ENCODE measurements at places on chromosomes 6 and 20.
A peak's percentile ranks its signal among the peaks of the same experiment; 100 is the strongest.

GRCh38 chr6:154766288-154766687 lies 33.1 kb downstream of the SCAF8 start:
- DNase-seq: no peak

- no peak for DNase-seq
Measured at GRCh38 chr6:168216751-168217191, 102.8 kb downstream of the DACT2 start.

DNA sequence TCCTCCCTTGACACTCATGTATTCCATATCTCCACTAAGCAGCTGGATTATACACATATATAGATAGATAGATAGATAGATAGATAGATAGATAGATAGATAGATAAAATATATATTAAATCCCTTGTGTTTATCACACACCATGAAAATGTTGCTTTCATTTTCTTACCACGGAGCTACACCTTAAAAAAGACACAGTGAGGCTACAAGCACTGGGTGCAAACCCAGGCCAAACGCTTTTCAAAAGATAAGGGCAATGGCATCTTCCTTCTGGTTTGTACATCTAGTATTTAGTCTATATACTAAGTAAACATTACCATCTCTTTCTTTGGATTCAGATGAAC lies 377.1 kb downstream of the ESR1 start:
- no peak for DNase-seq

- DNase-seq: no peak
Measured at GRCh38 chr20:20195021-20195705, 142.8 kb downstream of the CFAP61 start.

- no peak for DNase-seq
Measured at GRCh38 chr20:59994697-59995122, 36.5 kb downstream of the CDH26 start.

DNA sequence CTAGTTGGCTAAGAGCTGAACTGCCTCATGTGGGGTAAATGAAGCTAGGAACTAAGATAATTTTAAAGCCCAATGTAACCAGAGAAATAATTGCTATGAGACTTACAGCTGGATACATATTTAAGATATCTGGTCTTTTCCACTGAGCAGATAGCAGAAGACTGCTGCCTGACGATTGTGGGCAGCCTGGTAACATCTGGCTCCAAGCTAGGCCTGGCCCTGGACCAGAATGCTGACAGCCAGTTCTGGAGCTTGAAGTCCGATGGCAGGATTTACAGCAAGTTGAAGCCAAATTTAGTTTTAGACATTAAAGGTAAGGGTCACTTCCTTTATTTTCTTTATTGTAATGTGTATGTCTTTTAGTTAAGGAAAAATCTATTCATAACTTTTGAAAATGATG lies 65.7 kb downstream of the RTN4IP1 start:
- no peak for DNase-seq

DNA sequence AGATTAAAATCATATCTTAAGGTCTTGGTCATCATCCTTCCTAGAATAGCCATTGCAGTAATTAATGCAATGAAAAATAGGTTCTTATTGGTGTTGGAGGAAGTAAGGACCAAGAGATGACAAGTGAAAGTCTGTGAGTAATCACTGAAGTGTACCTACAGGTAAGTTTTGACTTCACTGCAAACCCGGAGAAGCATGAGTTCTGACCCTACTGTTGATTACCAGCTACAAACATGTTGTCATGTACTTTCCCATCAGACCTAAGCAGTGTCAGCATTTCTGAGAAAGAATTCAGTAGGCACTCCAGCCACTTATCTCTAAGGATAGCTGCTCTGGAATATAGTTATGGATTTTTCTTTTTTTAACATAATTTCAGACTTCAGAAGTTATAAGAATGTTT lies 280.9 kb downstream of the ZFAND3 start:
- DNase-seq: no peak

DNA sequence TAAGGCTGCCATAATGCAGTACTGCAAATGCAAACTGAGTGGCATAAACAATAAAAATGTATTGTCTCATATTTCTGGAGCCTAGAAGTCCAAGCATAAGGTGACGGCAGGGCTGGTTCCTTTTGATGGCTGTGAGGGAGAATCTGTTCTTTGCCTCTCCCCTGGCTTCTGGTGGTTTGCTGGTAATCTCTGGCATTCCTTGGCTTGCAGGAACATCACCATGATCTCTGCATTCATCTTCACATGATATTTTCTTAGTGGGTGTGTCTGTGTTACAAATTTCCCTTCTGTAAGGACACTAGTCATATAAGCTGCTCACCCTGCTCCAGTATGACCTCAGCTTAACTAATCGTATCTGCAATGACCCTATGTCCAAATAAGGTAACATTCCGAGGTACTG lies 1104.2 kb upstream of the CITED2 start:
- no peak for DNase-seq

DNA sequence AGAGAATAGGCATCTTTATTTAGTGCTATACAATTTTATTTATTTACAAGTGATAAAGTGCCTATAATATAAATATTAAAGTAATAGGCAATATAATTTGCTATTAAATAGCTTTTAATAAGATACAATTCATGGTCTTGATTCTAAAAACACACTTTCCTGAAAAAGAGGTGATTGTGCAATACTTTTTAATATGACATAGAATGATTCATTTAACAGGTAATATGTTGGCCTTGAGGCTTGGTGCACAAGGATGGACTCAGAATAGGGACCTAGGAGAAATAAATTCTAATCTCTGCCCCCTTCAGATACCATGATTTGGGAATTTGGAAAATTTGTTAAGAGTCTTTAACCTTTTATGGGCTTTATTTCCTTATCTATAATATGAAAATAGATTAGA lies 149.9 kb upstream of the FUT9 start:
- no peak for DNase-seq

- no peak for DNase-seq
Measured at GRCh38 chr6:159904497-159904911, 13.7 kb downstream of the MAS1 start.

- DNase-seq: no peak
Measured at GRCh38 chr20:1396702-1397101, 3.8 kb upstream of the FKBP1A start.

GRCh38 chr6:35635601-35636597 lies 52.8 kb downstream of the FKBP5 start:
- no peak for DNase-seq

- no peak for DNase-seq
Measured at GRCh38 chr6:109457562-109457996, 2.0 kb upstream of the MICAL1 start.

GRCh38 chr6:52049252-52050050 lies 38.0 kb downstream of the PKHD1 start:
- DNase-seq: peak; percentile 18

DNA sequence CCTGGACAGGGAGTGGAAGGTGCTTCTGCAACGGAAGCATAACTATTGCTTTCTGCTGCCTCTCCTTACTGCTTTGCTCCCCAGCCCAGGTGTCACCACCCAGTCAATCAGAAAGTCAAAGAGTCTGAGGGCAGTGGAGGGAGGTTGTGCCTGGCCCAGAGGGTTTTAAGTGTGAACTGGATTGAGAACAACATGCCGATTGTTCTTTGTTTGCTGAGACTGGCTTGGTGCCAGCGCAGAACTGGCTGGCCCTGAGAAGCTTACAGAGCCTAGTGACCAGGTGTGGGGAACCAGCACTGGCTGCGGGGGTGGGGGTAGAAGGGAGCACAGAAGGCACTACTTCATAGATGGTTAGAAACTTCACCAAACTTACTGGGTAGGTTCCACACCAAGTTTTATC lies 31.1 kb upstream of the ENPP4 start:
- DNase-seq: no peak

DNA sequence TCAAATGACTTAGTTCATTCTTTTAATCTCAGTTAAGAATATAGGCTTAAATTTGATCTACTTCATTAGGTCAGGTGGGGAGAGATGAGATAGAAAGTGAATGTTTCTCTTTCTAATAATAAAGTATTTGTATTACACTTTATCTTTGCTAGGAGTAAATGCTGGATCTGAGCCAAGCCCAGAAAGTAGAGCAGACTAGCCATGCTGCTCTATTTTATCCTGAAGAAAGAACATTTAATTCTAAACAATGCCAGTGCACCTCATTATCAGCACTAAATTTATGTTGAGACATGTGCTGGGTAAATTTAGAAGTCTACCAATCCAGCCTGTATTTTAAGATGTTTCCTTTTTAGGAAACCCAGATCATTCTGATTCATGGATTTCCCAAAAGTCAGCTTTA lies 43.5 kb downstream of the AKIRIN2 start:
- no peak for DNase-seq

DNA sequence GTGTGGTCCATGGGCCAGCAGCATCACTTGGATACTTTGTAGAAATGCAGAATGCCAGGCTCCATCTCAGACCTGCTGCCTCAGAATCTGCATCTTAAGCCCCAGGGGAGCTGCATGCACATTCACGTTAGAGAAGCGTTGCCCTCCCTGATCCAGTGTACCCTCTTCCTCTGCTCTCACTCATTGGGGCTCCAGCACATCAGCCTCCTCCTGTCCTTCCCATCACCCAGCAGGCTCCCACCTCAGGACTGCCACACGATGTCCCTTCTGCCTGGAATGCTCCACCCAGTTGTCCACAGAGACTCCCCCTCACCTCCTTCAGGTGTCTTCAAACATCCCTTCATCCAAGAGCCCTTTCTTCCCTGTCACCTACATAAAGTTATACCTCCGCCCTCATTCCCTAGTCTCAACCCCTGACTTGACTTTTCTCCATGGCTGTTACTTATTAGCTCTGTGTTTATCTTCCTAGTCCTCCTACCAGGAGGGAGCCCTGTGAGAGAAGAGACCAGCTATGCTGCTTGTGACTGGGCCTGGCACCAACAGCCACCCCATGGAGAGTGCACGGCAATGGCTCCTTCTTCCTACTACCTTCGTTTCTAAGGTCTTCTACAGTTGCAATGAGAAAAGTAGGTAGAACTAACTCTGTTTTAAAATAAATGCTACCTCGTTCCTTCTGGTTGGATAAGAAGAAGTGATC lies 3.3 kb upstream of the ACSS1 start:
- no peak for DNase-seq

- DNase-seq: no peak
Measured at GRCh38 chr6:21180155-21180554, 413.4 kb upstream of the SOX4 start.

- no peak for DNase-seq
Measured at GRCh38 chr6:118263921-118264486, 284.1 kb upstream of the PLN start.

- DNase-seq: no peak
Measured at GRCh38 chr6:87914637-87915395, 132.8 kb upstream of the SPACA1 start.

DNA sequence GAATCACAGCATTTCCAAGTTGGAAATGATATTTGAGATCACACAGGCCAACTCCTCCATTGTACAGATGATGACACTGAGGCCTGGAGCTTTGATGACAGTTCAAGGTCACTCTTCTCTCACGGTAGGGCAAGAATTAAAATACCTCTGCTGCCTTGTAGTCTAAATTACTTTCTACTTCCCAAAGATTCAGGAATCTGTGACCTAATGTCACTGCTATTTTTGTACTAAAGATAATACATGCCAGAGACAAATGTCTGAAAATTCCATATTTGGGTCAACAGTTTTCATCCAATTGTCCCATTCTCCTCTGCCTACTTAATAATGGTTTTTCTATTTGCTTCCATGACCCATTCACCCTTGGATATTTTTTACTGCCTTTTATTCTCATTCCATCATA lies 160.0 kb downstream of the SOD2 start:
- DNase-seq: no peak

DNA sequence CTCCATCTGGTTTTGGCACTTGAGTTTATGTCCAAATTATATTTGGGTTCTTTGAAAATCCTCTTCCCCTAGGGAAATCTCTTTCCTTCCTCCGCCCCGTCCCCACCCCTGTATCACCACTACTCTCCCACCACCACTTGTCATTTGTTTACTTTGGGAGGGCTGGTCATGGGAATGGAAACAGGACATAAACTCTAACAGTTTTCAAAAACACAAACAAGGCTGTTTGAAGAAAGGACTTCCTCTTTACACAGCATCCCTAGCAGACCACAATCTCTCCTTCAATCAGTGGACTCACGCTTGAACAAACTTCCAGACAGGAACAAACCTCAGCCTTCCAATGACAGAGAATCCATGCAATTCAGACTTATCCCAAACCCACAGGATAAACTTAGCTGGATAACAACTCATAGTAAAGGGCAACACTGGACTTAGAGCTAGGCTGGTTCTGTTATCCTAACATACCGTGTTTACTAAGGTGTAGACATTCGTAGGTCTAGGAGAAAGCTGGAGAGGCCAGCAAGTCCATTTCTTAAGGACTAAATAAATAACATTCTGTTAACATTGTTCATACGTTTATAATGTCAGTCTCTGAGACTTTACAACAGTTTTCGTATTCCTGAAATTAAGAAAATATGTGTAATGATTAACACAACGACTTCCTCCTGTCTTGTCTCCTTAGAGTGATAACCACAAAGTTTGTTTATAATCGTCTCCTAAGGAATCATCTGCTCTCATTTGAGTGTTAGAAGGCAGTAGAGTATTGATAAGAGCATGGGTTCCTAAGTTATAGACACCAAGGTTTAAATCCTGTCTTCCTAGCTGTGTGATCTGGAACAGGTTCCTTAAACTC lies 44.1 kb upstream of the CTAGE9 start:
- no peak for DNase-seq

DNA sequence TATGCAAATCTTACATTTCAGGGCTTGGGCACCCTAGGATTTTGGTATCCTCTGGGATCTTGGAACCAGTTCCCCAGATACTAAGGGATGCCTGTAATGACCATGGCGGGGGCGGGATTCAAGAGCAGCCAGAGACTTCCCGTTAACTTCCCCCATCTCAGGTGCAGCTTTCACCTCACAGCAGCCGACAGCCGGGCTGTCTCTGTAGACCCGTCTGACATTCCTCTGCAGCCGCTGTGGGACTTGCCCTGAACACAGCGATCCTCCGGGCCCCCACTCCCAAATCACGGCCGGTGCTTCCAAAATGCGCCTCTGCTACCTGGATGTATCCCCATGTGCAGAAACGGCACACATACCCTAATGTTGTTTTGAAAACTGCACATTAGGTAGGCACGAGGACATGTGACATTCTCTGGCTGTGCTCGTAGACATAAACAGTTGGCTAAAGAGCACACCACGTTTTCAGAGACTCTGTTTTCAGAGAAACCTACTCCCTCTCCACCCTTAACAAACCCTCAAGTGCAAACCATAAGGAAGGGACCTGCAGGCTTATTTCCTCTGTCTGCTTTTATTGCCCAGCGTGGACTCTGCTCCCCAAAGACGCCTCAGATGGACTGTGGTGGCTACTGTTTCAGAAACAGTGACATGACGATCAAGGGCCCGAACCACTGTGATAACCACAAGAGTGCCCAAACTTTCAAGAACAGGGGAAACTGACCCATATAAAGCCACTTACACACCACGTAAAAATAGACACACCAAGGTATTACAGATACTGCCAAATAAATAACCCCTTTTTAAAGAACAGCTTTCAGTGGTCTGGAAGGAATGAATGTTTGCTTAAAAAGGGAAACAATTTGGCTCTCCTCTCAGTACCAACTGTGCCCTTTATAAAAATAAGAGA lies 72.9 kb upstream of the FOXC1 start:
- no peak for DNase-seq

GRCh38 chr6:34068462-34069044 lies 77.3 kb downstream of the GRM4 start:
- DNase-seq: no peak

- DNase-seq: no peak
Measured at GRCh38 chr6:155493026-155493693, 37.5 kb upstream of the NOX3 start.

- DNase-seq: no peak
Measured at GRCh38 chr20:36339646-36340592, 33.8 kb downstream of the DLGAP4 start.

- DNase-seq: no peak
Measured at GRCh38 chr6:74976026-74976425, 229.8 kb downstream of the COL12A1 start.

GRCh38 chr20:32749914-32750637 lies 6.8 kb upstream of the COMMD7 start:
- no peak for DNase-seq

Data from 8988T (cell line).